Tibial nerve (tissue), 4 donors: ENCODE measurements at places on chromosomes 1 and 21.

- H3K27ac ChIP-seq: peak overlapping the region; percentile 99
- H3K36me3 ChIP-seq: no peaks in the 10 kb centered on the region
- H3K4me1 ChIP-seq: peaks cover 55% of the 10 kb centered on the region
- H3K27me3 ChIP-seq: no peaks in the 10 kb centered on the region
- peak overlapping the region; percentile 94 for H3K4me3 ChIP-seq
- DNase-seq: no peak
Measured at GRCh38 chr1:86705665-86705985, 1.2 kb downstream of the SH3GLB1 start.

DNA sequence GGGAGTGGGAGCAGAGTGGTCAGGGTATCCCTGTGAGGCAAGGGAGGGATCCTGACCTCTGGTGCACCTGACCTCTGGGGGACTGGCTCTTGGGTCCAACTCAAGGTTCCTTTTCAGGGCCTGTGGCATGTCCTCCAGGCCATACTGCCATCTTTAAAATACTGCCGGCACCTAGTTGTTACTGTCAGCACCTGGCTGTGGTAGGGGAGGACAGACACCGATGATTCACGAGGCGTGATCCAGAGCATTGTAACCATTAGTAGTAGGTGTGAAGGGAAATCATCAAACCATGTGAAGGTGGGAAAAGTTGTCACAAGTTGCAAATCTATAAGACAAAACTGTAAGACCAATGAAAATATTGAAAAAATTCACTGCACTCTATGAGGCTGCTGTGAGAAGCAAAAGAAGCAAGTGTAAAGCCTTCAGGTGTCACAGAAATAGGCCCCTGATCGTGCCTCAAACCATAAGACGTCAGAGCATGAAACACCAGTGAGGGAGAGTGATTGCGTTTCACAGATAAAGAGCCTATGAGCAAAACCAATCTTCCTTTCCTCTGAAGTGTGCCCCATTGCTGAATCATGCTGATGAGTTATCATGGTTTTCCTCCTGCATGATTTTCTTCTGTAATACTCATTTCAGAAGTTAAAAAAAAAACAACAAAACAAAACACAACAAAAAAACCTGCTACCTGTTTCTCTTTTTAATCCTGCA lies 55.3 kb downstream of the CDC7 start:
- DNase-seq: no peak
- H3K36me3 ChIP-seq: no peaks in the 10 kb centered on the region
- H3K4me1 ChIP-seq: no peaks in the 10 kb centered on the region
- H3K27me3 ChIP-seq: no peaks in the 10 kb centered on the region
- H3K27ac ChIP-seq: no peak overlapping the region

DNA sequence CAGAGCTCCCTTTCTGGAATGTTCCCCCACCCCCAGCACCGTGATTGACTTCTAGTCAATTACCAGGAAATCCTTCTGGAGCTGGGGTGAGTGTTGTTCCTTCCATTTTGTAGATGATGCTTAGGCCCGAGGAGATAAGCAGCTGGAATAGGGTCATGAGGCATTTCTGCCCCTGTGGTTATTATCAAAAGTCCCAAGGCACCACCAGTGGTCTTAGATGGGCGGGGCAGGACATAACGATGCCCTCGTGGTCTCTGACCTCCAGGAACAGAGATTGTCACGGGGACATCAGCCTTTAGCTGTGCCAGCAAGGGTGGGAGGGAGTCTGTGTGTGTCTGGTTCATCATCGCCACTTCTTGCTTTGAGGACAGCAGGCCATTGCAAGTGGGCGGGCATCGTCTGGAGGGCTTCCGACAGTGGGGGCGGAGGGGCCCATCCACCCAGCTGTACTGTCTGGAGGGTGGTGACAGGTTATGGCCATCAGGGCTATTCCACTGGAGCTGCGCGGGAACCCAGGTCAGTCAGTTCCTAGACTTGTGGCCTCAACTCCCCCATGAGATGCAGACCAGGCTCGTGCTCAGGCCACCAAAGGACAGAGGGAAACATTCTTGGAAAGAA lies 22.6 kb downstream of the TNFRSF8 start:
- no peaks in the 10 kb centered on the region for H3K4me1 ChIP-seq
- DNase-seq: no peak
- H3K27me3 ChIP-seq: no peaks in the 10 kb centered on the region
- H3K4me3 ChIP-seq: no peak overlapping the region
- no peaks in the 10 kb centered on the region for H3K36me3 ChIP-seq

DNA sequence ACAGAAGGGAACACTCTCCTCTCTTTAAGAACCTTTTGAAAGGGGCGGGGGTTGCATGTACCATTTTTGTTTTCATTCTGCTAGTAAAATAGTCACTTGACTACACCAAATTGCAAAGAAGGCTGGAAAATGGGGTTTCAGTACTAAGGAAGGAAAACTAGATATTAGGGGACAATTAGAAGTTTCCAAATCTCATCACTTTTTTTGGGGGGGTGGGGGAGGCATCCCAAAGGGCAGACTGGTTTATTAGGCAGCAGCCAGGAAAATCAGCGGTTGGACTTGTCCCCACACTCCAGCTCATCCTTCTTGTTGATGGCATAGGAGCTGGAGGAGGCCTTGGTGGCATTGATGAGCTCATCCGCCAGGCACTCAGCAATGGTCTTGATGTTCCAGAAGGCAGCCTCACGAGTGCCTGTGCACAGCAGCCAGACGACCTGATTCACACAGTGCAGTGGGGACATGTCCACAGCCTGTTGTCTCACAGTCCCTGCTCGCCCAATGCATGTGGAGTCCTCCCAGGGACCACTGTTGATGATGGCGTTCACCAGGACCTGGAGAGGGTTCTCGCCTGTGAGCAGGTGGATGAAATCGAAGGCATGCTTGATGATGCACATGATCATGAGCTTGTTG lies 1.7 kb upstream of the TMEM50B start:
- DNase-seq: no peak
- H3K27ac ChIP-seq: no peak overlapping the region
- H3K4me3 ChIP-seq: no peak overlapping the region
- H3K27me3 ChIP-seq: no peaks in the 10 kb centered on the region

- H3K4me3 ChIP-seq: no peak overlapping the region
- H3K27ac ChIP-seq: peak overlapping the region; percentile 36
- no peaks in the 10 kb centered on the region for H3K36me3 ChIP-seq
- no peak for DNase-seq
Measured at GRCh38 chr1:172184506-172185191, 235.8 kb upstream of the C1orf105 start.

- no peak overlapping the region for H3K27ac ChIP-seq
- H3K27me3 ChIP-seq: no peaks in the 10 kb centered on the region
- no peak overlapping the region for H3K4me3 ChIP-seq
- no peaks in the 10 kb centered on the region for H3K4me1 ChIP-seq
Measured at GRCh38 chr1:225469051-225469450, 41.2 kb upstream of the LBR start.

- no peaks in the 10 kb centered on the region for H3K27me3 ChIP-seq
- H3K36me3 ChIP-seq: no peaks in the 10 kb centered on the region
Measured at GRCh38 chr1:190444464-190444863, 33.2 kb downstream of the BRINP3 start.

- no peak overlapping the region for H3K27ac ChIP-seq
- H3K36me3 ChIP-seq: no peaks in the 10 kb centered on the region
- peaks cover 12% of the 10 kb centered on the region for H3K27me3 ChIP-seq
- H3K4me3 ChIP-seq: no peak overlapping the region
Measured at GRCh38 chr1:24299901-24300300, 19.3 kb upstream of the GRHL3 start.

- no peaks in the 10 kb centered on the region for H3K27me3 ChIP-seq
- no peaks in the 10 kb centered on the region for H3K36me3 ChIP-seq
- DNase-seq: no peak
Measured at GRCh38 chr1:178066908-178067614, 26.8 kb upstream of the RASAL2 start.

DNA sequence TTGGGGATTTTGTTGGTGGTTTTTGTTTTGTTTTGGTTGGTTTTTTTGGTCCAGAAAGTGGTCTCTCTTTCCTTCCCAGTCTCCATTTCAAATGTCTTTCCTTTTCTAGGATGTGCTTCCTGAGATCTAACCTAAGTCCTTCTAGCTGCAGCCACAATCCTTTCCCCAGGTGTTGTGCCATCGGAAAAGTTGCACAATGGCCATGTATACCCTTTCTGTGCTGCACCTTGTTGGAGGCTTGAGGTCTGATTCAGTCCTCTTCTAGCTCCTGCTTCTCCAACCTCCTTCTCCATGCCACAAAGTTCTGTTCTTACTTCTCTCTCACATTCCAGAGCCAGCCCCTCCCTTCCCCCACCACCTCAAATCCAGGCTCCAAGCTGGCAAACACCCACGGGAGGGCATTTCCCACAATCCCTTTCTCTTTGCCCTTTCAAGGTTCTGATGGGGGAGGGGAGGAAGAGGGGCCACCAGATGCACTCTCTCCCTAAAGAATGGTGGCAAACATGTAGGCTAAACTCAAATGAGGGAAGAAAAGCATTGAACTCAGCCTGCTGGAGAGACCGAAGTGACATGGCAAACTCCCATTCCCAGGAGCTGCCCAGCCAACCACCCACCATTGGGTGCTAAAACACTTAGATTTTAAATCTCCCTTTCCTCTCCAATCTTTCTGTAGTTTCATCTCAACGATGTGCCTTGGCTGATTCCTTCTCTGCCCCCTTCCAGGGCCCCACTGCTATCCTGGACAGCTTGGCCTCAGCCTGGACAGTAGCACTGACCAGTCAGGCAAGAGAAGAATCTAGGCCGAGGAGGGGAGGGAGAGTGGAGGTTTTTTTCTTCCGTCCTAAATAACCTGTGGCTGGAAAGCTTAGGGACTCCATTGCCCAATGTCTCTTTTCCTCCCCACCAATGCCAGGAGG lies 2.9 kb downstream of the KCNJ10 start:
- H3K4me3 ChIP-seq: no peak overlapping the region
- no peak for DNase-seq
- H3K36me3 ChIP-seq: no peaks in the 10 kb centered on the region
- peaks cover 74% of the 10 kb centered on the region for H3K4me1 ChIP-seq
- peak overlapping the region; percentile 82 for H3K27ac ChIP-seq

GRCh38 chr21:34126691-34127090 lies 53.3 kb downstream of the MRPS6 start:
- DNase-seq: no peak
- H3K4me1 ChIP-seq: peaks cover 32% of the 10 kb centered on the region
- no peak overlapping the region for H3K4me3 ChIP-seq
- no peak overlapping the region for H3K27ac ChIP-seq
- H3K27me3 ChIP-seq: no peaks in the 10 kb centered on the region
- H3K36me3 ChIP-seq: no peaks in the 10 kb centered on the region

GRCh38 chr1:235038701-235039100 lies 89.9 kb downstream of the TOMM20 start:
- H3K36me3 ChIP-seq: no peaks in the 10 kb centered on the region
- DNase-seq: no peak
- H3K4me3 ChIP-seq: no peak overlapping the region
- no peak overlapping the region for H3K27ac ChIP-seq

- H3K36me3 ChIP-seq: no peaks in the 10 kb centered on the region
- H3K27ac ChIP-seq: no peak overlapping the region
- no peak for DNase-seq
- no peak overlapping the region for H3K4me3 ChIP-seq
- H3K4me1 ChIP-seq: no peaks in the 10 kb centered on the region
Measured at GRCh38 chr1:223257856-223258550, 106.0 kb downstream of the SUSD4 start.

GRCh38 chr21:25541042-25541441 lies 66.2 kb downstream of the MRPL39 start:
- no peak for DNase-seq
- H3K27me3 ChIP-seq: no peaks in the 10 kb centered on the region
- no peak overlapping the region for H3K27ac ChIP-seq
- H3K4me3 ChIP-seq: no peak overlapping the region

- H3K4me3 ChIP-seq: no peak overlapping the region
- no peak overlapping the region for H3K27ac ChIP-seq
- no peaks in the 10 kb centered on the region for H3K36me3 ChIP-seq
- no peak for DNase-seq
Measured at GRCh38 chr1:100718581-100718980, 961 bp upstream of the VCAM1 start.

- H3K4me3 ChIP-seq: no peak overlapping the region
- H3K27ac ChIP-seq: peak overlapping the region; percentile 58
- peaks cover 43% of the 10 kb centered on the region for H3K4me1 ChIP-seq
- no peaks in the 10 kb centered on the region for H3K36me3 ChIP-seq
- no peak for DNase-seq
Measured at GRCh38 chr1:39268906-39269305, 64.4 kb downstream of the MACF1 start.
